ENCODE measurements at places on chromosomes 7 and 10.

DNA sequence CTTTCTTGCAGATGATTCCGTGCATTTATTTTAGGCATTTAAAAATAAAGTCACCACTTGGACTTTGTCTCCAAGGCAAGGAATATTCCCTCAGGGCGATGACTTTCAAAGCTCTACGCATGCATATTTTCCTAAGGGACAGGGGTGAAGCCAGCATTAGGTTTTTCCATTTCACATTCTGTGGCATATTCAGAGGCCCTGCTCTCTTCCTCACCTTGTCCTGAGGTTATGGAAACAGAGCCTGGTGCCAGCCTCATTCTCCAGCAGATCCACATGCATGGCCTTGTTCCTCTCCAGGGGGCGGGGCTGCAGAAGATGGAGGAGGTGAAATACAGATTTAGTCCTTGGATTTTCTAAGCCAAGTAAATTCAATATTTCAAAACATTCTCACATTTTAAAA lies 11.6 kb upstream of the LYZL1 start:
- DNase-seq: no peak

DNA sequence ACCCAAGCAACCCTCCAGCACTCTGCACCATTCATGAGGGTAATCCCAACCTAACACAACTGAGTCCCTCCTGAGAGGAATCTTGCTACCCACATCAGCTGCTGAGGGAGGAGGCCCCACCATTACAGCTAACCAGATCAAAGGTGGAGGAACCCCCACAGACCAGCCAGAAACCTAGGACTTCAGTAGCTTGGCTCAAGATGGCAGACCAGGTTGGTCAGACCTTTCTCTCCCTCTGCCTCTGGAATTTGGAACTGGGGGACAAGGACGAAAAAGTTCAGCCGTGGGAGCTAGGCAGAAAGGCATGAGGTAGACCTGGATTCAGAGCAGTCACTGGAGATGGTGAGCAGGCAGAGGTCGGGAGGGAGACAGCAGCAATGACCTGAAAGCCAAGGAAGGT lies 101.3 kb upstream of the CACUL1 start:
- no peak for DNase-seq

- DNase-seq: no peak
Observed at GRCh38 chr10:31820778-31821369, 107.8 kb downstream of the ARHGAP12 start.

DNA sequence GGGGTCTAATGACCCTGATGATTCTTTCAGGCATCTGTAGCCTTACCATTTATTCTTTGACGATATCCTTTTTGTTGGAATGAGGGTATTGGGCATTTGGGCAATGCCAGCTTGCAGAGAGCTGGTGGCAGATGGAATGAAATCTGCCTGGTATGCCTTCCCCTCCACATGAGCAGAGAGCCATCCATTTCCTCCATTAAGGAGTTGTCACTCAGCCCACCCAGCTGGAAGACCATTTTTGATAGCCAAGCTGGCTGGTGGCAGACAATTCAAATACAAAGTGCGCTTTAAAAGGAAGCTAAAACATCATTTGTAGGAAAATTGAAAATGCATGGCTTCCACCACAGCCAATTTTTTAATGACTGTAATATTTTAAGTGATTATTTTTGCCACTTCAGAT lies 240.1 kb upstream of the SLC26A5 start:
- no peak for DNase-seq

DNA sequence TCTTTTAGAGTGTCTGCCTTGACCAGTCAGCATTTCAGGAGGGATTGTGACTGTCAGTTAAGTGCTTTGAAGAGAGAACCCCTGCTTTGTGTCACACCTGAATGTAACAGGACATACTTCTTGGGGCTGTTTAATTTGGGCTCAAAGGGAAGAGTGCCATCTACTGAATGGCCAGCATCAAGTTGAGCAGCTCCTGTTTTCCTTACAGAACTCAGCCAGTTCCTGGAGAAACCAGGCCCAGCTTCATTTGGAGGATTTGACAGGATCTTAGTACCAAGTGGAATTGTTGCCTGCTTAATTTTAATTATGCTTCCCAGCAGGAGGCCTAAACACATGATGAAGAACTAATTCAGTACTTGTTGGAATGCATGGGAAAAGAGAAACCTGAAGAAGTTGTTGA lies 8.3 kb downstream of the ADD3 start:
- DNase-seq: no peak

DNA sequence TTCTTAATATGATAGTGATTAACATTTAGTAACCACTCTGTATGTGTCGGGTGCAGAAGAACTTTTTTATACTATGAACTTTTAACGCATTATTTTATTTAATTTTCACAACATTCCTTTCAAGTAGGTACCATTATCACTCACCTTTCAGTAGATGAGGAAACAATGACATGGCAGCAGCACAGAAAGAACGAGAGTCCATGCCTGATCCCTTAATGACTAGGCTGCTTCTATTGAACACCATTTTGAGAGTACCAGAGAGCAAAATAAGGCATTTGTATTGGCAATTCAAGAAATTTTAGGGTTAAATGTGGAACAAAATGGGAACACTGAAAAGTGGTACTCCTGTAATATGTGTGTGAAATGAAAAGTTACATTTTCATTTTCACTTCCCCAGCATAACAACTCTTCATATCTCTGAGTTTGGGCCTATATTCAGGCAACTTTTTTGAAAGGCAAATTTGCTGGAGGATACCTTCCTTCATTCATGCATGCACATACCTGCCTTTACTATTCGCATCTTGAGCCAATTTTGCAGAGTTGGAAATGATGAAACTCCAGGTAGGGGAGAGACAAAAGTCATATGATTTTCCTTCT lies 12.8 kb downstream of the LRRN3 start:
- DNase-seq: no peak

- DNase-seq: no peak
Observed at GRCh38 chr7:126163647-126164046, 1089.1 kb downstream of the GRM8 start.

- no peak for DNase-seq
Observed at GRCh38 chr10:61021926-61022325, 77.9 kb upstream of the RHOBTB1 start.
